Parietal lobe (tissue), 2 donors: ENCODE measurements at places on chromosomes 16 and 17. TPM values are rescaled to one million over a fixed set of nuclear protein-coding genes. Genes with fewer than 3 reads are reported as not detected.

The NACA2 gene
- total RNA-seq: not detected

The GDE1 gene
- total RNA-seq: 37.6 TPM

The PIK3R6 gene
- 0.94 TPM for total RNA-seq

The CLEC19A gene
- total RNA-seq: 0.31 TPM

The FAM83G gene
- total RNA-seq: 0.31 TPM

The CCT6B gene
- total RNA-seq: 2.5 TPM

The HOXB5 gene
- total RNA-seq: not detected

The C1QTNF1 gene
- 0.94 TPM for total RNA-seq

The ULK2 gene
- total RNA-seq: 178 TPM

The OR3A3 gene
- not detected for total RNA-seq

The POLR3K gene
- total RNA-seq: 3.8 TPM

The GAS2L2 gene
- 0.31 TPM for total RNA-seq

The NPIPB2 gene
- 18.8 TPM for total RNA-seq

The VPS4A gene
- 33.8 TPM for total RNA-seq

The CPNE7 gene
- total RNA-seq: 13.5 TPM

The SLC5A2 gene
- total RNA-seq: 1.3 TPM

The KRTAP17-1 gene
- not detected for total RNA-seq

The PLEKHG4 gene
- 3.4 TPM for total RNA-seq

The PRSS36 gene
- total RNA-seq: 0.31 TPM

The ICAM2 gene
- 6.6 TPM for total RNA-seq

The KRT15 gene
- not detected for total RNA-seq

The RAP1GAP2 gene
- 49.1 TPM for total RNA-seq

The OR4D1 gene
- total RNA-seq: not detected

The KRTAP4-3 gene
- not detected for total RNA-seq

The CHP2 gene
- total RNA-seq: 0.31 TPM

The FGF11 gene
- total RNA-seq: 13.1 TPM

The OR1A1 gene
- not detected for total RNA-seq

The ACSM3 gene
- total RNA-seq: under 0.01 TPM

The TBC1D3 gene
- total RNA-seq: not detected

The TMEM219 gene
- 25.4 TPM for total RNA-seq

The SP6 gene
- total RNA-seq: not detected

The SLC22A31 gene
- total RNA-seq: not detected

The LHX1 gene
- total RNA-seq: not detected

The CTRB1 gene
- total RNA-seq: not detected

The RAC3 gene
- total RNA-seq: 80.4 TPM

The RNF222 gene
- not detected for total RNA-seq

The TM4SF5 gene
- total RNA-seq: not detected

The HOXB8 gene
- total RNA-seq: not detected

The PYCARD gene
- total RNA-seq: 1.3 TPM
